Eye (tissue), 1 donor: ENCODE measurements at places on chromosomes 11 and 22.
A peak's percentile ranks its signal among the peaks of the same experiment; 100 is the strongest.

DNA sequence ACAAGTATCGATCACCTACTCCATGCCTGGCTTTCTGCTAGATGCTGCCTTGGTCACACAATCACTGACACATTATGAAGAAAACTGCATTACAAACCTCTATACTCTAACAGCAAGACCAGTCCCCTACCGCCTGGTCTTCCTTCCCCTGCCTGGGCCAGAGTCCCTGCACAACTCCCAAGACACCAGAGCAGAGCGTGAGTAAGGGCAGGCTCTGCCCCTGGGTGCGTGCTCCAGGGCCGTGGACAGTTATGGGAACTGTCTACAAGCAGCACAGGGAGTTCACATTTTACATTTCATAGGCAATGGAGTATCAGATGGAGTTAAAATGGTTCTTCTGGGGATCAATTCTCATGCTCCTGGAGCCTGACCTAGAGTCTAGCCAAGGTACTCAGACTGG is 6.5 kb downstream of the FZD4 start:
- DNase-seq = no peak

GRCh38 chr11:66637557-66638176 is 836 bp upstream of the RBM4 start:
- peak; percentile 40 for DNase-seq

DNA sequence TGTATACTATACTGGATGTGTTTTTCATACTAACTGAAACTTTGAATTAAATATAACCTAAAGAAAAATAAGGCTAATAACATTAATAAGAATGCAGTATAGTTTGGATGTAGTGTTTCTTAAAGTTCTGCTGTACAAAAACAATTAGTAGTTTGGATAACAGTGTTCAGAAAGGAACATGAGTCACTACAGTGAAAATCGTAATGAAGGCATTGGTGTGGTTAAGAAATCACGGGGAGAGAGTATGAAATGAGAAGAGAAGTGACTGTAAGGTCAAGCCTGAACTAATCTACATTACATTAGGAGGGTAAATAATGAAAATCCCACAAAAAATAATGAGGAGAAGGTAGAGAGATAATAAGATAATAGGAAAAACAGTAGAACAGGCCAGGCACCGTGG is 726.6 kb upstream of the ARHGAP42 start:
- no peak for DNase-seq

- peak; percentile 92 for DNase-seq
Observed at GRCh38 chr22:27260087-27260698, 541.4 kb downstream of the MN1 start.

- no peak for DNase-seq
Observed at GRCh38 chr11:124801636-124802312, 1.6 kb upstream of the MSANTD2 start.

DNA sequence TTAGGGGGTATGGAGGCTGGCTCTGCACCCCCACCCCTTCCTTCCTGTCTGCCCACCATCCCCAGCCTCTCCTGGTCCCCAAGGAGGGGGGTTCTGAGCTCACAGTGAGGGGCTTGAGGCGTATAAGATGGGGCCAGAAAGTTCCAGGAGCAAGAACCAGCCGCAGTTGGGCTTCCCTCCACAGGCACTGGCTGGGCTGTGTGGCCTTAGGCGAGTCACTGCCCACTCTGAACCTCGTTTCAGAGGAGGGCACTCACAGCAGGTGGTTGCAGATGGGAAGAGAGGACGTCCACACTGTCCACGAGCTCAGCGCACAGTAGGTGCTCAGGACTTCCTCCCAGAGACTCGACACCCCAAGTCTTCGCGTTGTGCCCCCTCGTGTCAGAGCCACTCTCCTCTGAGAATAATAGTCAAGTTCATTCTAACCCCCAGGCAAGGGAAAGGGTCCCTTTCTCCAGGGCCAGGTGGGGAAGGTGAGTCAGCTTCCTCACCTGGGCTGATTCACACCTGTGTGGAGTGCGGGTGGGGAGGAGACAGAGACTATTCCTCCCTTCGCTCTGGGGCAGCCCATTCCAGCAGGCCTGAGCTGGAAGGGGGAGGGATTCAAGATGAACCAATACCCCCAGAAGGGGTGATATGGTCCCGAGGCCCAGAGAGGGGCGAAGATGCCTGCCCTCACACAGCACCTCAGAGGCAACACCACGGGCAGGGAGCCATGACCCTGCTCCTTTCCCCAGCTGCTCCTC is 29.3 kb downstream of the RPL3 start:
- DNase-seq = no peak

GRCh38 chr11:35949242-35949641 is 5.4 kb downstream of the LDLRAD3 start:
- no peak for DNase-seq

- DNase-seq = no peak
Observed at GRCh38 chr11:134481135-134481534, 69.1 kb upstream of the B3GAT1 start.

- DNase-seq = peak; percentile 4
Observed at GRCh38 chr11:81331611-81332235, 1401.9 kb downstream of the FAM181B start.

- no peak for DNase-seq
Observed at GRCh38 chr11:85721191-85721590, 35.2 kb upstream of the CCDC89 start.

DNA sequence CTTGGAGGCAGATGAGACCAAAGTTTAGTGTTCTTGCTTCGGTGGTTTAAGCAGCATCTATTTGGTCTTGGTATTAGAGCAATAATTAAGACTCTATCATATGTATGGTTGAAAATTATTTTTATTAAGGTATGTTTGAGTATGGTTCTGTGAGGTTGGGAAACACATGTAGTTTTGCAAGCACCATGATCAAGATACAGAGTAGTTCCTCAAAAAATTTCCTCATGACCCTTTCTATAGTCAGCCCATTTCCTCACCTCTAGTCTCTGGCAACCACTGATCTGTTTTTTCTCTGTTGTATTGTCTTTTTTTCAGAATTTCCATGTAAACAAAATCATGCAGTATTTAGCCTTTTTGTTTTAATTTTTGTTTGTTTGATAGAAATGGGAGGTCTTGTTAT is 18.4 kb downstream of the MTMR3 start:
- no peak for DNase-seq

GRCh38 chr11:119307219-119307618 is 9.7 kb downstream of the MCAM start:
- no peak for DNase-seq

DNA sequence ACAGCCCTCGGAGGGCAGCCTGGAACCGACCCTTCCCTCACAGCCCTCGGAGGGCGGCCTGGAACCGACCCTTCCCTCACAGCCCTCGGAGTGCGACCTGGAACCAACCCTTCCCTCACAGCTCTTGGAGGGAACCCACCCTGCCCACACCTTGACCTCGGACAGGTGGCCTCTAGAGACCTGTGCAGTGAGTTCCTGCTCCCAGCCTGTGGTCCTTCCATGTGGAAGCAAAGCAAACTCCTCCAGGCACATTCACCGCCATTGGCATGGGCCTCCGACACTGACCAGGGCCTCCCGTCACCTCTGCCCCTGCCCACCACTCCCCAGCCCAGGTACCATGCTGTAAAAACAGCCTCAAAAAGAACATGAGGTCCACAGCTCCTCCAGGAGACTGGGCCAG is 272.1 kb downstream of the BRD1 start:
- DNase-seq = no peak

DNA sequence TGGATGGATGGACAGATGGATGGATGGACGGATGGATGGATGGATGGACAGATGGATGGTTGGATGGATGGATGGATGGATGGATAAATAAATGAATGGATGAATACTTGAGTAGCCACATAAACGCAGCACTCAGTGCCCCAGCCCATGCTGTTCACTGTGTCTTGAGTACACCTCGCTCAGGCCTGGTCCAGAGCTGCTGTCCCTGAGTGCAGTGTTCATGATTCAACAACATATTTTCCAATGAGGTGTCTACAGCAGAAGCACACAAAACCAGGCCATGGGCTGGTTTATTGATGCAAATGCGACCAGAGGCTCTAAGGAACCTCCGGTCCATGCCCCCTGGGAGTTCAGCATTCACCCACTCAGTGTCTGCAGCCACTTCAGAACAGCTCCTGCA is 584.3 kb downstream of the BRD1 start:
- DNase-seq = no peak

- no peak for DNase-seq
Observed at GRCh38 chr22:20380486-20380885, 13.5 kb upstream of the ZNF74 start.

- DNase-seq = no peak
Observed at GRCh38 chr11:130815097-130815802, 101.0 kb downstream of the SNX19 start.
